ENCODE measurements at places on chromosomes 4 and X. TPM values are rescaled to one million over a fixed set of nuclear protein-coding genes. Genes with fewer than 3 reads are reported as not detected.

Gene NAA11
- total RNA-seq: not detected

- DNase-seq: no peak
Observed at GRCh38 chr4:35520059-35520458, 724.3 kb downstream of the ARAP2 start.

DNA sequence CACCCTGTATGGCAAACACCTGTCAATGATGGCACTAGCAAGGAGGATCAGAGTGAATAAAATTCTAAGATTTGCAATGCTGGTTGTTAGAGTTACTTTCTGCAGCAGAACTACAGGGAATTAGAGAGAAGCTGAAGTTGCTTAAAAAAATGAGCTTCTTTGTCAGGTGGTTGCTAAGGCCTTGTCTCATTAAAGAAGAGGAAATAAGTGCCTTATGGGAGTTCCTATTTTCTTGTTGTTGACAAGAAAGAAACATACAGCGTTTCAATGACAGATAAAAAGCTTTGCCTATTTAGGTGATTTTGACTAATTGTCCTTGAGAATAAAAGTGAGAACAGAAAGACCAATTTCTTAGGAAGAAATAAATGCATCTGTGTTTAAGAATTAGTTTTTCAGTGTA is 106.0 kb upstream of the ARHGAP24 start:
- DNase-seq: no peak

DNA sequence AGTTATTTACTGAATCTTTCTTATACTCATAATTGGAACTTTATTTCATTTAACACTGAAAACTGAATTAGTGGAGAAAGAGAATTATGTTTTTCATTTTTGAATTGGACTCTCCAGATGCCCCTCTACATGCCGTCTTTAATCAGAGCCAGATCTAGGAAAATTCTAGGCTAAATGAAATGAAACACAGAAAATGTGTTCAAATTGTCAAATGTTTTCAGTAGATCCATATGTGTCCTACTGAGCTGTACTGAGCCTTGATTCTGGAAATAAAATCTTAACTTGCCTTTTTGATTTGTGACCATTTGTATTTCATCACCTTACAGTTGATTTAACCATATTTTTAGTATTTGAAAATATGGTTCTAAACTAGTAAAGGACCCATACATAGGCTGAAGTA is 64.0 kb upstream of the GK2 start:
- no peak for DNase-seq

- DNase-seq: no peak
Observed at GRCh38 chrX:143568467-143568866, 51.2 kb upstream of the SPANXN3 start.

DNA sequence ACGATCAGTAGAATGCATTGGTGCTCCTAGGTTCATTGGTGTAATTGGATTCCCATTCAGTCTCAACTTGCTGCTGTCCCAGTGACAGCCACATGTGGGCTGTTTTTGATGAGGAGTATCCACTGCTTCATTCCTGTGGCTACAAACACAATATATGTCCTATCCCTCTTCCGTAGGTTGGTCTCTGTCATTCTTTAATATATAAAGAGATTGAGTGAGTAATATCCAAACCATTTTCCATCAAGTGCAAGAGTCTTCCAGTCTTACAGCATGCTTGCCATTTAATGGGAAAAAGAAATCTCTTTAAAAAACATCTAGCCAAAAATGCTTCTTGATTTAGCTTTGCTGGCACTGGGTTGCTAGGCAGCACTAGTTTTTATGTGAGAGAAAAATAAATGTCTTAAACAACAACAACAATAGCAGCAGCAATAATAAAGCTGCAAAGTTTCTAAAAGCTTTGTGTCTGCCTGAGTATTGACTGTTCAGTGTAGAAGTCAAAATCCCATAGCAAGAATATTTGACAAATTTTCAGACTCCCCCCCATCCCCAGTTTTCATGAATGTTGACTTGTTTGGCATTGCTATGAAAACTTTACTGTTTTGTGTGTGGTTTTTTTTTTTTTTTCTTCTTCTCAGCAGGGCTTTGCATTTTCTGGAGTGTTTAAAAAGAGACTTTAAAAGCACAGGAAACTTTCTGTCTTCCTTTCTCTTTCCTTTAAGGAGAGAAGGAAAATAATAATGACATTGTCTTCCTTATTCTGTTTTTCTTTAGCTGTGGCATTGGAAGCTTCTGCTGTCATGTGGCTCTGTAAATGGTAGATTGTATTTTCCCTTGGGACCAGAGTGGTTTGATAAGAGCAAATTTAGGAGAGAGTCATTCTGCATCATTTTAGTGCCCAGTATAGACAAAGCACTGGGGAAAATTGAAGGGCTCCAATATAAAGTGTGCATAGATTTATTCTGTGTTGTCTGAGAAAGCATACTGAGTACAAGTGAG is 244.3 kb downstream of the ARHGAP10 start:
- no peak for DNase-seq

DNA sequence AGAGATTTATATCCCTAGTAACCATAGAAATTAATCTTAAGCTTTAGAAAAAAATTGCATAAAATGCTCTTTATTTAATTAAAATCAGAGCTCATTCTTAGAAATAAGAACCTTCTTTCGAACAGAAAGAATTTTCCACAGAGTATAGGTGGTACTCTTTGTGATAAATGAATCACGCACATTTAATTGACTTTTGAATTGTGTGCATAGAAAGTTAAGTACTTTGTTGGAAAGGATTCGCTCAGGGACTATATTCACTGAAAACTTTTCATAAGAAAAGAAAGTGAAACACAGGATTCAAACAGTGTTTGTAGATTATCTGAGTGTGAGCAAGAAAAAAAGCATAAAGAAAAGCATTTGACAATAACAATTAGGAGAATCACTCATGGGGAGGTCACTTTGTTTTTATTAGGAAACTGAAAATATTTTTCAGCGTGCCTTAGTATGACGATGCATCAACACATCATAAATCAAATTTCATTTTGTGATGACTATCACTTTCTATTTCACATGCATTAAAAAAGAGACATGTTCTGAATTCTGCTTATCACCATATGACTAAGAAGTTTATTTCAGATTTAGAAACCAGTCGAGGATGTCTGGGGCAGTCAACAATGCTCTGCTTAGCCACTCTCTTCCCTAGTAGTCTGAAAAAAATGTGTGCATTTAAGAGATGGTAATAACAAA is 49.5 kb downstream of the STX18 start:
- DNase-seq: no peak
